Panc1 (cell line): ENCODE measurements at places on chromosomes 3 and 15.

- DNase-seq = no peak
Observed at GRCh38 chr15:27850050-27850449, 249.1 kb downstream of the OCA2 start.

GRCh38 chr3:190443257-190443656, 6.4 kb downstream of the TMEM207 start:
- DNase-seq = no peak

- no peak for DNase-seq
Observed at GRCh38 chr3:134311693-134312071, 61.0 kb upstream of the RYK start.

DNA sequence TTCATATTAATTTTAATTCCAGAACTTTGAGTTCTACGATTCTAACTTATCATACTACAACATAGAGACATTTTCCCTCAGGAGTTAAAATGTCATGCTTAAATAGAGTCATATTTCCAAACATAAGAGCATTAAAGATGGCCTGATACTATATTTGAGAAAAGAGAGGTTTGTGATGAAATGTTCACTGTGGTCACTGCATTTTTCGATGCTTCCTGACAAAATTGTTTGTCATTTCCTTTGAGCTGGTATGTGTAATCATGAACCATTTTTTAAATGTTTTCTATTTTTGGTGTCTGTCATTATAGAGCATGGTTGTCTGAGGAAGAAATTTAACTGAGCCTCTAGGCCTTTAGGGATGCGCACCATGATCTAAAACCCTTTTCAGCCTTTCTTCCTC, 721.4 kb upstream of the NR2F2 start:
- DNase-seq = no peak

DNA sequence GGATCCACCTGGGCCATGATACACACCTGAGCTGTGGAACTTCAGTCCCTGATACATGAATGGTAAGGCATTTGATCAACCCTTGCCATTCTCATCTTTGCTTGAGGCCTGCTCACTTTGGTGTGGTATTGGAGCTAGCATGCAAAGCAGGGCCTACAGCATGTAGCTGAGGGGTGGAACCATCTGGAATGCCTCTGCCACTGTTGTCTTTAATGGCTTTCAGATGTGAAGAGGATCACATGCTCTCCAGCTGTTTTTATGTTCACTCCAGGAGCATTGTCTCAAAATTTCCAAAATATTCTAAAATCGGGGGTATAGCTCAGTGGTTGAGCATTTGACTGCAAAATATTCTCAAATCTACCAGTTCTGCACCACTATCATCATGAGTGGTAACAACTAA, 64.4 kb upstream of the PHLDB2 start:
- no peak for DNase-seq

DNA sequence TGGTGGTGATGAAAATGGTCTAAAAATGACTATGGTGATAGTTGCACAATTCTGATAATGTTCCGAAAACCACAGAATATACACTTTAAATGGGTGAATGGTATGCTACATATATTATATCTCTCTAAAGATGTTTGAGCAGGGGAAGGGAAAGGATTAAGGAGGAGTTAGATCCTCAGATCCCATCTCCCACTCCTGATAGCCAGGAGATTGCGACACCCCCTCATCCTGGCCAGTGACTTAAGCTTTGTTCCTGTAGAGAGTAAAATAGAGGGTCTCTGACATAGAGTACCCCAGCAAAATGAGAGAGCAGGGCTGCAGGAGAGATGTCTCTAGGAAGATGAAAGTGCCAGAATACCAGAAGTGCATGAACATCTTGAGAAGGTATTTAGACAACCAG, 984.8 kb downstream of the FHIT start:
- no peak for DNase-seq

GRCh38 chr15:40873694-40874561, at the start of gene RHOV:
RHOV (minus strand) TSS chr15:40874234; CDS start chr15:40874139, 95 bp downstream.
- DNase-seq = no peak

DNA sequence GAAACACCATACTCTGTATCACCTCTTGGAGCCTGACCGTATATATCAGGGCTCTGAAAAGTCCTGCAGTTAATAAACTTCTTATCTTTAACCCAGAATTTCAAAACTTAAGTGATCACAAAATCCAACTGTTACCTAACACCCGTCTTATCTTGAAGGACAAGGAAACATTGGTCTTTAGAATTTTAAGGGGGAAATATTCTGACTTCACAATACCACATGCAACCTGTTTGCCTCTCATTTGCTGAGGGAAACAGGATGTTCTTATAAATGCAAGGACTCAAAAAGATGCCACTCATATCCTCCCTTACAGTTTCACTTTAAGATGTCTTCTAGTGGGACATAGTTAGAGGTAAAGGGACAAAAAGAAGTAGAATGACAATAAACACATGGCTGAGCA, 67.9 kb downstream of the CRTC3 start:
- no peak for DNase-seq

GRCh38 chr3:181752202-181752671, 40.5 kb downstream of the SOX2 start:
- DNase-seq = no peak

GRCh38 chr15:64092864-64093626, 593 bp downstream of the CIAO2A start:
- no peak for DNase-seq

- DNase-seq = no peak
Observed at GRCh38 chr3:106255870-106256248, 387.0 kb upstream of the CBLB start.

DNA sequence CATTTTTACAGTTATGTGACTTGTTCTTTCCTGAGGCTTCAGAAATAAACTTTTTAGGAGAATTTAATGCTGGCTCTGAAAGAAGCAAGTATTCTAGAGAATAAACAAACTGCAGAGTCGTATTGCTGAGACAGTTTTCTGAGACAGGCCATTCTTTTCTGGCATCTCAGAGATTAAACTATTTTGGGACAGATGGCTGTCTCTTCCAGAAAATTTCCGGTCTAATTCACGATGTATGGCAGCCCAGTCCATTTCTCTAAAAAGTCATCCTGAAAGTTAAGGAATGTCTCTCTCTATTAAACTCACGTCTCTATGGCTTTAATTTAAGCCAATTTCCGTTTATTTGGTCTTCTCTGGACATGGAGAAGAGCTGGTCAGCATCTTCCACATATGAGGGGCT, 208.6 kb downstream of the FEZF2 start:
- DNase-seq = no peak

GRCh38 chr3:40070816-40071215, 238.7 kb upstream of the EIF1B start:
- DNase-seq = no peak

- no peak for DNase-seq
Observed at GRCh38 chr3:65772758-65773157, 266.0 kb downstream of the MAGI1 start.

GRCh38 chr3:147812186-147812911, 403.2 kb downstream of the ZIC1 start:
- no peak for DNase-seq

- no peak for DNase-seq
Observed at GRCh38 chr15:69469467-69470201, 17.0 kb downstream of the RPLP1 start.

GRCh38 chr3:47711596-47711995, 70.1 kb downstream of the SMARCC1 start:
- no peak for DNase-seq

DNA sequence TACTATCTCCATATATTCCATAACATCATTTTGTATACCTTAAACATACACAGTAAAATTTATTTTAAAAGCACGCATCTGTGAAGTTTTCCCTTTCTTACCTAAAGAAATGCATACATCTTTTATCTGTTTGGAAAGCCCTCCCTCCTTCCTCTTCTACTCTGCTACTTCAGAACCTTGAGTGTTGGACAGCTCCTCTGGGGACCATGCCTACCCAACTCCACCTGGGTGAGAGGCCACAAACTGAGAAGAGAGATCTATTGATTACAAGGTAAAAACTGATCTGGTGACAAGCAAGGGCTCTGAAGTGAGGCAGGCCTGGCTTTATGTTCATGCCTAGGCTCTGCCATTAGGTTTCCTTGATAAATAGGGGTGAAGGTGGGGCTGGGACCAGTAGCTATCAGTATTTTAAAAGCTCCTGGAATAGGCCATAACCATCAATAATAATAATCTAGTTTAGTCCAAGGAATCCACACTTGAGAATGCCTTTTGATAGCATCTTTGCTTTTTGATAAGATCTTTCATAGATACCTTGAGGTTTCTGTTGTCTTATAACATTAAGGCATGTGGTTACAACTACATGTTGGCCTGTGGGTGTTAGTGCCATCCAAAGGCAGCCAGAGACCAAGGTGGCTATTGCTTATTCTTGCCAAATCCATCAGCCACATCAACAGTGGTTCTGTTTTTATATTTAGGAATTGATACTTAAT, 148.8 kb downstream of the KCNMB2 start:
- DNase-seq = no peak

- no peak for DNase-seq
Observed at GRCh38 chr3:64686446-64686908, 1.3 kb downstream of the ADAMTS9 start.

GRCh38 chr3:157237886-157238285, 77.9 kb upstream of the CCNL1 start:
- no peak for DNase-seq

DNA sequence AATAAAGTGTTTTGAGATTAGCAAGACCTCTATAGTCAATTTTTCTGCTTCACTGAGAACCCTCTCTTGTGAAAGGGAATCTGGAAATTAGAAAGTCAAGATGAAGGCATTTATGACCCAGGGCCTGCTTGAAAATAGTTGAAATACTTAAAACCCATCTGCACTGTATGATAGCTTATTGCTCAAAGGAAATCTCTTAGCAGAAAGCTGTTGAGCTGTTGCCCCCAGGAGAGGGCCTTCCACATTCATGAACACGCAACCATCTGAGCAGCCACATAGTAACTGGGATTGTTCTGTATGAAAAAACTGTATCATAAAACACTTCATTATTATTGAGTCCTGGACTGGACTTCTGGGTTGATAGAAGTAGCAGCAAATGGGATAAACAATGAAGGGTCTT, 106.4 kb upstream of the PTX3 start:
- DNase-seq = no peak
